Muscle of arm (tissue), 14 donors: ENCODE measurements at places on chromosomes 1 and 21. TPM values are rescaled to one million over a fixed set of nuclear protein-coding genes. Genes with fewer than 3 reads are reported as not detected.

Gene GJB4
- polyA plus RNA-seq = not detected

Gene FALEC
- polyA plus RNA-seq = 2.0 TPM

Gene HIPK1
- 29.9 TPM for polyA plus RNA-seq

Gene PHGDH
- 69.3 TPM for polyA plus RNA-seq

Gene FAM167B
- 3.5 TPM for polyA plus RNA-seq
